ENCODE measurements at places on chromosomes 12 and 14. TPM values are rescaled to one million over a fixed set of nuclear protein-coding genes. Genes with fewer than 3 reads are reported as not detected.

GRCh38 chr12:3107954-3108353, 30.8 kb downstream of the TSPAN9 start:
- DNase-seq, result no peak
- no peaks in the 10 kb centered on the region for H3K36me3 ChIP-seq
- no peaks in the 10 kb centered on the region for H3K27me3 ChIP-seq
- no peak overlapping the region for H3K4me3 ChIP-seq
- no peak overlapping the region for H3K27ac ChIP-seq

GRCh38 chr12:110921262-110921661, 883 bp upstream of the MYL2 start:
- no peak overlapping the region for H3K4me3 ChIP-seq
- H3K27ac ChIP-seq, result no peak overlapping the region
- H3K36me3 ChIP-seq, result no peaks in the 10 kb centered on the region
- H3K4me1 ChIP-seq, result no peaks in the 10 kb centered on the region
- no peak for DNase-seq

GALNT16 gene
- 8.6 TPM for total RNA-seq

CLEC9A gene
- 0.17 TPM for total RNA-seq

DTX1 gene
- 3.6 TPM for total RNA-seq
